Activated CD4-positive, alpha-beta T cell treated with anti-CD3 and anti-CD28 coated beads for 24 hours (primary cell): ENCODE measurements at places on chromosomes 11 and 22.

- DNase-seq: peak; percentile 38
Measured at GRCh38 chr22:37492428-37493344, 6.5 kb upstream of the MFNG start.

- no peak for DNase-seq
Measured at GRCh38 chr11:23206741-23207336, 346.6 kb upstream of the CCDC179 start.

DNA sequence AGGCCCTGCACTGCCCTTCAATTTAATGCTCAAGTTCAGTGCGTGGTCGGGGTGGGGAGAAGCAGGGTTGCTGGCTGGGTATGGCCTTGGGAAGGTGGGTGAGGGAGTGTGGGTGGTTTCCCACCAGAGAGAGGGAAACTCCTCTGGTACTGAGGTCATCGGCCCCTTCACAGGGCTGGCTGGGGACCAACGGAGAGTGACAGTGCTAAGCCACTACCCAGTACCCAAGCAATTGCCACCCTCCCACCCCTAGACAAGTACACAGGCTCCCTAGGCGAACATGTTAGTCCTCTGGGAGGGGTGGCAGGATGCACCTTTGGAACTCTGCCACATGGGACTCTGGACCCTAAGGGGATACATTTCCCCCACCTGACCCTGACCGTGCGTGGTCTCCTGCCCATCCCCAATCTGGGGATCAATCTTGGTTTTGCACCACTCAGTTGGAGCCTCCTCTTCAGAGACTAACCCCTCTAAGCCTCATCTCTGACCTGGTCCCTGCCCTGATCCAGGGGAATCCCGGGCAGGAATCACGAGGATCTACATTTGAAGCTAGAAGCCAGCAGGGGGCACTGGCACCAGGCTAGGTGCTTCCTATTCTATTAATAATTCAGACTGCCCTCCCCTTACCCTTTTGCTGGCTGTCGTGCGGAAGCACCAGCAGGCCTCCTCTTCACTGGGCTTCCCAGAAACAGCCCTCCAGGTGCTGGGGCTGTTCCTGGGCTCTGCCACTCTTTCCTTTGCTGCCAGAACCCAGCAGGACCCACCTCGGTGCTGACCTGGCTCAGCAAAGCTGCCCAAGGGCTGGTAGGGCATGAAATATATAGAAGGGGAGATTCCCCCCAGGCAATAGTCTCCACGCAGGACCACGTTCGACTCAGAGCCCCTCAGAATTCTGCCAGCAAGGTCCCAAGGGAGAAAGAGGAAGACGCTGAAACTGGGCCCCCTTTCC lies 377.7 kb downstream of the TENM4 start:
- no peak for DNase-seq

DNA sequence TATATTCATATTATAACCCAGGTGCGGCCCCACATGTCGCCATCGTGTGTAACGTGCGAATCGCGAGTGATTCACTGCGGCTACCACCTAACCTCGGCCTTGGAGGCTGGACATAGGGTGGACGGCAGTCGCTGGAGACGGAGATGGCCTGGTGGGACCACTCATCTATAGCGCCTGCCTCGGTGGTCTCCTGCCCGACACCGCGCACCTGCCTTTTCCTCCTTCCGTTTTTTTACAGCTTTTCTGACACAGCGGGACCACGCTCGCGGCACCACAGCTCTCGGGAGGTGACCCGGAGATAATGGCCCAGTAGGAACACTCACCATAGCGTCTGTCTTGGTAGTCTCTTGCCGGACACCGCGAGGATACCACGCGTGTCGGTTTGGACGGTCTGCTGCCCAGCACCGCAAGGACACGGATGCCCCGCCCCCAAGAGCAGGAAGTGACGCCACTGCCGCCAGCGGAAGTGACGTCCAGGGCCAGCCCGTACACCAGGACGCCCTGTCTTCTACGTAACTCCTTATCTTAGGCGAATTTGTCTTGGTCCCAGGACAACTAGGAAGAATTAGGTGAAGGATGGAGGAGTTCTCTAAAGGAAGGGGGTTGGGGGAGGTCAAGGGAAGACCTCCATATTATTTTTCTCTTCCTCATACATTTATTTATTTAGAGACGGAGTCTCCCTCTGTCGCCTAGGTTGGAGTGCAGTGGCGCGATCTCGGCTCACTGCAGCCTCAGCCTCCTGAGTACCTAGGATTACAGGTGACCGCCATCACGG lies 6.4 kb downstream of the SNU13 start:
- DNase-seq: peak; percentile 65

- DNase-seq: peak; percentile 25
Measured at GRCh38 chr11:35235936-35236666, 97.1 kb downstream of the CD44 start.

- no peak for DNase-seq
Measured at GRCh38 chr11:1647901-1648652, 18.5 kb downstream of the KRTAP5-5 start.

- no peak for DNase-seq
Measured at GRCh38 chr22:27194096-27194748, 536.8 kb downstream of the MIAT start.

DNA sequence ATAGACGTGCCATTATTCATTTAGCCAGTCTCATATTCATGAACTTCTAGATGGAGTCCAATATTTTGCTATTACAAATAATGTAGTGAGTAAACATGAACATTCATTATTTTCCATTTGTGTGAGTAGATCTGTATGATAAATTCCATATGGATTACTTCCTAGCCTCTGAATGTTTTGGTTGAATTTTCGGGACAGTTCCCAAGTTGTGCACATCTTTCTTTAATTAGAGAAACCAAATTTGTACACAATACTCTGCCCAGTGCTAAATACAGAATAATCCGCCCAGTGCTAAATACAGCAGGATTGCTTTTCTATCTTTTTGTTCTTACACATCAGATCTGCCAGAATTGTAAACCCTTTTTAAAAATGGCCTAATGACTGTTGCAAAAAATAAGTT lies 17.1 kb upstream of the APLP2 start:
- DNase-seq: no peak

- no peak for DNase-seq
Measured at GRCh38 chr11:120136356-120136755, 1.6 kb downstream of the TRIM29 start.

- peak; percentile 18 for DNase-seq
Measured at GRCh38 chr22:30422481-30423300, 2.9 kb upstream of the MTFP1 start.

GRCh38 chr11:69000831-69001242 lies 12.2 kb downstream of the MRGPRF start:
- DNase-seq: no peak

DNA sequence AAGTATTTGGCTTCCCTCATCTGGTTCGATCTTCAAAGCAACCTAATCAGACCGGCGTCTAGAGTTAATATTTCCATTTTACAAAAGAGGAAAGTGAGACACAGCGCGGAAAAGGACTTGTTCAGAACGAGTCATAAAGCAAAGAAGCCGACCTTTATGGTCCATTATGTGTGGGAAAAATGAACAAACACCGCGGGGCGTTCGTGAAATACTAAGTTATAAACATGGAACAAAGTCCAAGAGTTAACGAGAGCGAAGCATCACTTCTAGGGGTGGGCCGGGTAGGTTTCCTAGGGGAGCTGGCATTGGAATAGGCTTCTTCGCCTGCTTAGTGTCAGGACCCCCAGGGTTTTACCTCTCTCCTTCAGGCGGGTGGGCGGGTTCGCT lies 575 bp downstream of the DUSP18 start:
- DNase-seq: no peak

GRCh38 chr22:37953062-37953436 lies 352 bp downstream of the C22orf23 start:
- no peak for DNase-seq

DNA sequence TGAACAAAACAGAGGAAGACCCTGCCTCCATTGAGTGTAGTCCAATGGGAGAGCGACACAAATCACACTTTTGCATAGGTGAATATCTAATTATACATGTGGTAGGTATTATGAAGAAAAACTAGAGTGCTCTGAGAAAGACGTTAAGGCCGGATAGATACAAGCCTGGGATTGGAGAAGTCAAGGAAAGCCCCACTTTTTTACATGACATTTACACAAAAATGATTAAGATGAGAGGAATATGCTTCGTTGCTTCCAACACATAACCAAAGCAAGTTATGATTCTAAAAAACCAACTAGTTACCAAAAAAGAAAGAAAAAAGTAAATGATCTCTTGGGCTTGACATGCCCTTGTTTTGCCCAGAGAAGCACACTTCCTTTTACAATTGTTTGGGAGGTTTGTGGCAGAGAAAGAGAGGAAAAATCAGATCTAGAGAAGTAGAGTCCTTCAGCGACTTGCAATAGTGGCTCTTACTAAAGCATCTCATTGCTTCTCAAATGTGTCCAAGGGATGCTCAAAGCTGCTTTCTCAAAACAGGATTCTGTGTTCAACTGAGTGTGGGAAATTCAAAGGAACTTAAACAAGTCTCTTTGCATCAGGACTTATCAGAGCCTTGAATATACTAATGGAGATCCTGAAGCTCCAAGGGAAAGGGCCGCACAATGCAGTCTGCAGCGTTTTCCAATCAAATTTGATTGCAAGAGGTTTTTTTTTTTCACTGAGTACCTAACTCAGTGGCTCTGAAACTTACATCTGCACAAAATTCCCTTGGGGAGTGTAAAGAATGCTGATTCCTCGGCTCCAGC lies 38.8 kb downstream of the FLI1 start:
- no peak for DNase-seq

DNA sequence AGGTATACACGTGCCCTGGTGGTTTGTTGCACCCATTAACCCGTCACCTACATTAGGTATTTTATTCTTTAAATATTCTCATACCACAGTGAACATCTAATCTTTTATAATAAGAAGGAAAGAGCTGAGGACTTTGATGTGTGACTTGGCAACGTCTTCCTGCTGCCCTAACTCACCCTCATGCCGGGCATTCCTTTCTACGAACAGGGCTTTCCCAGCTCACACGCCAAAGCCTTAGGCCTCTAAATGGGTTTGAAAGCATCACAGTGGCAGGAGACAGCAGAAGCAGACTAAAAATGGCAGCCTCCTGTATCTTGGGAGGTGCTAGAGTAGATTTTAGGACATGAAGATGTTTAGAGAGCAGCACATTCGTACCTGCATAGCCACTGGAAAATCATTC lies 52.6 kb downstream of the CLTCL1 start:
- DNase-seq: no peak

DNA sequence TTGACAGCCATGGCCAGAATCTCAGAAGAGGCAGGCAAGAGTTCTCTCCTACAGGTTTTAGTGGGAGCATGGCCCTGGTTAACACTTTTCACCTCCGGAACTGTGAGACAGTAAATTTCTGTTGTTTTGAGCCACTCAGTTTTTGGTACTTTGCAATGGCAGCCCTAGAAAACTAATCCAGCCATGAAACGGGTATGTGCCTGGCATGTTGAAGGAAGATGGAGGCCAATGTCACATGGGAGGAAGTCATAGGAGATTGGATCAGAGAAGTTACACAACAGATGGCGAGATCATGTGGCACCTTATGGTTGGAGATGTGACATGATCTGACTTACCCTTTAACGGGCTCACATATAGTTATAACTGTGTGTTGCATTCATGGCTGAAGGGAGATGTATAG lies 63.2 kb upstream of the EED start:
- no peak for DNase-seq

DNA sequence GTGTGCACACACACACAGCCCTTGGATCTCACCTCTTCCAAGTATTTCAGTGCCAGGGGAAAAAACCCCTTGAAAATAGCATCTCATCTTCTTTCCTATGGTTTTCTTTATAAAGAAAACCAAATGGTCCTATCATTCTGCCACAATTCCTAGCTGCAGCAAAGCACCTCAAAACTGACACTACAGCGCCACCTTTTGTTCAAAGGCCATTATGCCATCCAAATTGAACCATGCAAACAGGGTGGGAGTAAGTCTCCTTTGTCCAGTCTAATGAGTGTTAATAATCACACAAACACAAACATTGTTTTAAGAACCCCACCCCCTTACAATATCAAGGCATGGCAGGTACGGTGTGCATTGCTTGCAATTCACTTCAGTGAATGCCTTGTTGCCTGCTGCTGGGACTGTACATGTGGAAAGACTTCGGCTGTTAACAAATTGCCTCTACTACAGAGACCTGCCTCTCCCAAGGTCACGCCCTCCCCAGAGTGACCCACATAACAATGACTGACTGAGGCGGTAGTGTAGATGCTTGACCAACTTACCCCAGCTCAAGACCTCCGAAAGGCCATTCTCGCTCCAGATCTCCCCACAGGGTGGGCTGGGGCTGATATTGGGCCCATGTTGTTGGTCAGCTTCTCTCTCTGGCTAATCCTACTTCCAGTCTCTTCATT lies 31.7 kb downstream of the FAM181B start:
- no peak for DNase-seq

GRCh38 chr22:42919199-42919598 lies 62.1 kb upstream of the ARFGAP3 start:
- DNase-seq: no peak

GRCh38 chr11:16204261-16204660 lies 152.1 kb downstream of the SOX6 start:
- no peak for DNase-seq

DNA sequence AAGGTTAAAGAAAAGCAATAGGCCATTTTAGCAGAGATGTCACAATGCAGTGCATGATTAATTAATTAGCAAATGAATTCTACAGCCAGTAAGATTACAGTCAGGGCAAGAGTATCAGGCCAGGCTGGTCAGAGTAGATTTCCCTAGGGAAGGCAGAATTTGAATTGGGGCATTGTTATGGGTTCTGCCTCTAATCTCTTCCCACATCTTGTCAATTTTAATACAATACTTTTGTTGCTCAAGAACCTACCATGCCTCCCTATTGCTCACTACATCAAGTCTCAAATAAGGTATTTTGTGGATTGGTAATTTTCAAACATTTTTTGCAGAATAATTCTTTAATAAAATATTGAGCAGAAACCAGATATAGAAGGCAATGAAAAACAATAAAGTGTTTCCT lies 103.7 kb downstream of the CCDC81 start:
- DNase-seq: no peak

DNA sequence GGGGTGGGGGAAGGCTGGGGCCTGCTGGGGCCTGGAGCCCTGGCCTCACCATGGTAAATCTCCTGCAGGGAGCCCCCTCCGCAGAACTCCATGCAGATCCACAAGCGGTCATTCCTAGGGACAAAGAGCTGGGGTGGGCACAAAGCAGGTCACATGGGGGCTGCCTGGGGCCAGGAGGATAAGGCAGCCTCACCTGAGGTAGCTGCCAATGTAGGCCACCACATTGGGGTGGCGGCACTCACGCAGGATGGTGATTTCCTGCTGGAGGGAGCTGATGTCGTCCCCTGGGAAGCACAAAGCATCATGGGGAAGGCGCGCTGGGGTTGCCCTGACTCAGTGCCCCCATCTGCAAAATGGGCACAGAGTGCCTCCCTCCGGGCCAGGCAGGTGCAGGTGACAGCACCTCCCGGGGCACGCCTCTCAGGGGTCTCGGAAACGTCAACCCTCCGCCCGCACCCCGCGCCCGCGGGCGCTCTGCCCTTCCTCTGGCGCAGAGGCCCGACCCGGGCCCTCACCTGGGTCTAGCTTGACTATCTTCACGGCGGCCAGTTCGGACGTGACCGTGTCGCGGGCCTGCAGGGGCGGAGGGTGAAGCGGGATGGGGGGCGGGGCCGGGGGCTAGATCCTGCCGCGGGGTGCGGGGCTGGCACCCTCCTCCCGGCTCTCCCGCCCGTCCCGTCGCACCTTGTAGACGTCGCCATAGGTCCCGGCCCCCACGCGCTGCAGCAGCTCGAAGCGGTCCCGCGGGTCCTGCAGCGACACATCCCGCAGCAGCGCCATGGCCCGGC lies 450 bp downstream of the MAP4K2 start:
- DNase-seq: no peak
